ENCODE measurements at places on chromosomes 3 and 15. TPM values are rescaled to one million over a fixed set of nuclear protein-coding genes. Genes with fewer than 3 reads are reported as not detected.

ATP8B4 gene
- total RNA-seq, result 2.4 TPM

KLHL6 gene
- total RNA-seq, result 46.1 TPM

SLC24A1 gene
- 6.5 TPM for total RNA-seq

HEG1 gene
- 22.6 TPM for total RNA-seq

ISLR gene
- total RNA-seq, result 0.12 TPM

ITIH1 gene
- not detected for total RNA-seq

CASR gene
- total RNA-seq, result not detected

GOLGA6L1 gene
- not detected for total RNA-seq

GCSAM gene
- total RNA-seq, result 20.2 TPM

LRRC58 gene
- total RNA-seq, result 17.3 TPM

C3orf20 gene
- 0.37 TPM for total RNA-seq

CHRD gene
- not detected for total RNA-seq

UROC1 gene
- total RNA-seq, result 0.09 TPM

C3orf49 gene
- total RNA-seq, result not detected

ROPN1 gene
- total RNA-seq, result not detected

ADGRG7 gene
- total RNA-seq, result not detected

ILDR1 gene
- total RNA-seq, result not detected

CHRM5 gene
- not detected for total RNA-seq

SPSB4 gene
- total RNA-seq, result not detected

ARL14 gene
- not detected for total RNA-seq

TERC gene
- 10.4 TPM for total RNA-seq

SNRPA1 gene
- total RNA-seq, result 159 TPM

ADAMTS9 gene
- total RNA-seq, result not detected

LRRC31 gene
- total RNA-seq, result not detected

AGTR1 gene
- not detected for total RNA-seq

USP8 gene
- 45.0 TPM for total RNA-seq

Data from T-cell (primary cell).